Endodermal cell (in vitro differentiated cells): ENCODE measurements at places on chromosomes 6 and 20.
A peak's percentile ranks its signal among the peaks of the same experiment; 100 is the strongest.

GRCh38 chr20:56626367-56627121, 2.6 kb upstream of the TFAP2C start:
- peak; percentile 91 for DNase-seq
- H3K4me1 ChIP-seq = peaks cover 12% of the 10 kb centered on the region
- H3K27ac ChIP-seq = no peak overlapping the region

- H3K27me3 ChIP-seq = no peaks in the 10 kb centered on the region
- no peak for DNase-seq
- no peaks in the 10 kb centered on the region for H3K4me1 ChIP-seq
- no peak overlapping the region for H3K27ac ChIP-seq
Observed at GRCh38 chr20:56506103-56506502, 18.4 kb upstream of the FAM209A start.

DNA sequence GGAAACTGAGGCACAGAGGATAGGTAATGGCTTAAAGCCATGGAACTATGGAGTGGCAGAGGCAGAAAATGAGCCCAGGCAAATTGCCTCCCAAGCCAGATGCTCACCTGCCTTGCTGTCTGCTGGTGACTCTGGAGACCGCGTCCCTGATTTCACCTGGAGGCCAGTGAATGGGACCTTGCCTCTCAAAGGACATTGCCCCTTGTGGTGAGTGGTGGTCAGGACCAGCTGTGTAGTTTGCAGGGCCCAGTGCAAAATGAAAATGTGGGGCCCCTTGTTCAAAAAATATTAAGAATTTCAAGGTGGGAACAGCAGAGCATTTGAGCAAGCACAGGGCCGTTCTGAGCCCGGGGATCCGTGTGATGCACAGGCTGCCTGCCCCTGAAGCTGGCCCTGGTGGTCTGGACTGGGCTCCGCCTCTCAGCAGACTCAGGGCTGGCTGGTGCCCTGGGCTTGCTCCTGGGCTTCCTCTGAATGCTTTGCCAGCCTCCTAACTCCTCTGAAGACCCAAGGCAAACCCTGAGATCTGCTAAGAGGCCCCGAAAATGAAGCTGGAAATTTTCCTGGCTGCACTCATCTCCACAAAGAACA, 19.8 kb upstream of the KCNG1 start:
- no peaks in the 10 kb centered on the region for H3K36me3 ChIP-seq
- H3K27me3 ChIP-seq = no peaks in the 10 kb centered on the region
- peaks cover 12% of the 10 kb centered on the region for H3K4me1 ChIP-seq
- no peak overlapping the region for H3K27ac ChIP-seq
- peak; percentile 87 for DNase-seq
- no peak overlapping the region for H3K4me3 ChIP-seq

DNA sequence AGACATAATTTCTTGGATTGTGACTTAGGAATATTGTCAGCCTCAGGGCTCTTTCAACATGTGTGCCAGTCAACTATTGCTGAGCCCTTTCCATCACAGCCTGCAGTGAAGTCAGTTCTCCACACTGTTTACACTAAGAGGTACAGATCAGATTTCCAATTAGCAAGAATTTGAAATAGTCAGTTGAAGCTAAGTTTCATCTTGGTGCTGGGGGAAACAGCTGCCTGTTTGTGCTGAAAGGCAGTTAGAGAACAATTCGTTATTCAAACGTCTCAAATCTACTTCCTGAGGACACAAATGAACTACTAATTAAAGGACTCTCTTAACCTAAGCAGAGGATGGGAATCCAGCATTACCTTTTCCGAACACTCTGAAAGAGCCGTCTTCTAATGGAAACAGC, 25.9 kb downstream of the ADGRF1 start:
- H3K36me3 ChIP-seq = no peaks in the 10 kb centered on the region
- H3K27ac ChIP-seq = peak overlapping the region; percentile 61
- no peak for DNase-seq
- no peaks in the 10 kb centered on the region for H3K27me3 ChIP-seq
- H3K4me1 ChIP-seq = peaks cover 6% of the 10 kb centered on the region

GRCh38 chr6:21295506-21296240, 297.9 kb upstream of the SOX4 start:
- no peaks in the 10 kb centered on the region for H3K36me3 ChIP-seq
- H3K27me3 ChIP-seq = no peaks in the 10 kb centered on the region
- no peak overlapping the region for H3K4me3 ChIP-seq
- no peak overlapping the region for H3K27ac ChIP-seq
- no peak for DNase-seq

DNA sequence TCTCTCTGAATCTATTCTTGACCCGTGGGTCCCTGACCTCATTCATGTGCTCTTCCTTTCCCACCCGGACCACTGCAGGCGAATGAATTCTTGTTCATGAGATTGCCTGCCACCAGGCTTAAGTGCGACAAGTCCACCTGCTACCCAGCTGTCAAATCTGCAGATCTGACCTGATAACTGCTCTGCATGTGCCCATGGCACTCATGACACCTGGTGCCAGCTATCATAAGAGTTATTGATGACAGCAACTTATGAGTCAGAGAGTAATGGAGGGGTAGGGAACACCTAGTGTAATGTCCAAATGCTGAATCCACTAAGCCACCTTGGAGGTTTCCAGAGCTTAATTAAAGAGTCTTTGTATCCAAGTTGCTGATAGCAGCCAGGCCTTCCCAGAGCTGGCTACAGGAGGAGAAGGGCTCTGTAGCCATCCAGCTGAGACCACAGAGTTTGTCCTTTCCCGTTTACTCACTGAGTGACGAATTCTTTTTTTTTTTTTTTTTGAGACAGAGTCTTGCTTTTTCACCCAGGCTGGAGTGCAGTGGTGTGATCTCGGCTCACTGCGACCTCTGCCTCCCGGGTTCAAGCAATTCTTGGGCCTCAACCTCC, 17.4 kb downstream of the SHLD1 start:
- H3K4me1 ChIP-seq = no peaks in the 10 kb centered on the region
- no peak overlapping the region for H3K4me3 ChIP-seq
- no peak overlapping the region for H3K27ac ChIP-seq
- DNase-seq = no peak
- no peaks in the 10 kb centered on the region for H3K36me3 ChIP-seq
- no peaks in the 10 kb centered on the region for H3K27me3 ChIP-seq

DNA sequence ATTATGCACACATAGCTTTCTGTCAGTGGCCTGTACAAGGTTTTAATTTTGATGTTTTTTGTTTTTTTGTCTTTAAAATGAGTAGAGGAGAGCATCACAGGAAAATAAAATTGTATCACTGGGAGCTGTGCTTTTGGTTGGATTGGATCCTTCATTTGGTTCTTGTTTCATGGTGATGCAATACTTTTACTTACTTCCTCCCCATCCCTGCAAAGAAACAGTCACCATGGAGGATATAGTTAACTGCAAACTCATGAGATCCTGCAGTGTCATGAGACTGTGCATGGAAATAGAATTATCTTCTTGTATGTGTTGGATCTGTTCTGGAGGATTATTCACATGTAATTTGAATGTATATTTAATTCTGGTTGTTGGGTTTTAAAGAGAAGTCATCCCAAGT, 122.3 kb downstream of the JARID2 start:
- H3K27me3 ChIP-seq = no peaks in the 10 kb centered on the region
- DNase-seq = no peak
- H3K36me3 ChIP-seq = no peaks in the 10 kb centered on the region
- H3K27ac ChIP-seq = no peak overlapping the region
